ENCODE measurements at places on chromosomes 13 and 19. TPM values are rescaled to one million over a fixed set of nuclear protein-coding genes. Genes with fewer than 3 reads are reported as not detected.

- no peak for DNase-seq
Observed at GRCh38 chr19:40154121-40154680, 37.0 kb upstream of the MAP3K10 start.

IGFL2 gene
- not detected for total RNA-seq

- DNase-seq = no peak
Observed at GRCh38 chr19:40990972-40991381, at the start of gene CYP2B6. Gene CYP2B6, plus strand, starts transcription at chr19:40991282. Its CDS starts 24 bp downstream, at chr19:40991306.

ERICH6B gene
- not detected for total RNA-seq

- DNase-seq = no peak
Observed at GRCh38 chr13:56457535-56458190, 683.1 kb upstream of the PRR20A start.

GRCh38 chr13:104372095-104372655, 1306.0 kb upstream of the SLC10A2 start:
- DNase-seq = no peak

Data from dermis blood vessel endothelial cell (primary cell).